ENCODE measurements at places on chromosomes 4 and X.
A peak's percentile ranks its signal among the peaks of the same experiment; 100 is the strongest.

GRCh38 chrX:55794405-55794804 lies 76.9 kb downstream of the RRAGB start:
- DNase-seq = no peak

DNA sequence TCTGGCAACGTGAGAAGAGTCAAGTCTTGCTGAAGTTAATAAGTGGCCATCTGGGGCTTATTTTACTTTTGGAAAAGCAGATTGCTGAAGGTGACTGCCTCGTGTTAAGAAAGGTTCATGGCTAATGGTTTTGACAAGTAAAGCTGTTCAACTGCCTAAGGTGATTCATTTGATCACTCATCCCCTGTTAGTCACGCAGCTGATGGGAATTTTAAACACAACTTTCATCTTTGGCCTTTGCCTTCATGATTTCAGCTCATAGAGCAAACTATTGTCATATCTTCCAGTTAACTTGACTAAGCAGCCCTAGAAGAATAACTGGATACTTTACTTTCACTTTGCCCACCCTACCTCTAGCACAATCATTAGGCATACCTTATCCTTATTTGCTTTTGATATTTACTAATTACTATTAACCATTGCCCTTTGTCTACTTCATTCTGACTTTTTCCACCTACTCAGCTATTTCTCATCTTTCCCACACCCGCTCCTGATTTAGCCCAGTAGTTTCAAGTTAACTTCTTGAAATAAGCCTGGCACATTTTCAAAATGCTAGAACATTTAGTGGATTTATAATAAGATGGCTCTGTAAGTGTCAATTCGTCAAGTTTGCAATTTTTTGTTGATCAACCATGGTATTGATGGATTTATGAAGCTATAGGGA lies 170.6 kb upstream of the S100G start:
- no peak for DNase-seq

- DNase-seq = no peak
These were observed 256.1 kb upstream of the NOCT start for GRCh38 chr4:138759554-138759902.

- no peak for DNase-seq
These were observed 194.3 kb downstream of the SOWAHB start for GRCh38 chr4:76703676-76704075.

DNA sequence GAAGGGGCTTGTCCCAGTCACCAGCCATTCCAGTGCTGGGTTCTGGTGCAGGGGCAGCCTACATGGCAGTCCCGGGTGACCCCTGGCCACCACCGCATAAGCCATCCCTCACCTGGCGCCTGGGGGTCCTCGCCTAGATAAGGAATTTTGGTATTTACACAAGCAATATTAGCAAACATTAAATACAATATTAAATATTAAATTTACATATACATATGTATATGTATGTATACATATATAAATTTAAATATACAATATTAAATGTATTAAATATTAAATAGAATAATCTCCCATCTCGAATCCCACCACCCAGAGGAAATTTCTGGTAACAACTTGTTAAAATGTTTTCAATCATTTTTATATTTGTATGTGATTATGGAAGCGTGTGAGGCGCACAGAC lies 104.6 kb upstream of the AFAP1 start:
- DNase-seq = no peak

- no peak for DNase-seq
These were observed 79.5 kb upstream of the MAGEB10 start for GRCh38 chrX:27728291-27728690.

DNA sequence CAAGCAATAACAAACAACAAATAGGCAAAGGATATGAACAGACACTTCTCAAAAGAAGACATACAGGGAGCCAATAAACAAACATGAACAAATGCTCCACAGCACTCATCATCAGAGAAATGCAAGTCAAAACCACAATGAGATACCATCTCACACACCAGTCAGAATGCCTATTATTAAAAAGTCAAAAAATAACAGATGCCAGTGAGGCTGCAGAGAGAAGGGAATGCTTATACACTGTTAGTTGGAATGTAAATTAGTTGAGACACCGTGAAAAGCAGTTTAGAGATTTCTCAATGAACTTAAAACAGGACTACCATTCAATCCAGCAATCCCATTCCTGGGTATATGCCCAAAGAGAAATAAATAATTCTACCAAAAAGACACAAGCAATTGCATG lies 129.8 kb upstream of the MAGEB2 start:
- no peak for DNase-seq

DNA sequence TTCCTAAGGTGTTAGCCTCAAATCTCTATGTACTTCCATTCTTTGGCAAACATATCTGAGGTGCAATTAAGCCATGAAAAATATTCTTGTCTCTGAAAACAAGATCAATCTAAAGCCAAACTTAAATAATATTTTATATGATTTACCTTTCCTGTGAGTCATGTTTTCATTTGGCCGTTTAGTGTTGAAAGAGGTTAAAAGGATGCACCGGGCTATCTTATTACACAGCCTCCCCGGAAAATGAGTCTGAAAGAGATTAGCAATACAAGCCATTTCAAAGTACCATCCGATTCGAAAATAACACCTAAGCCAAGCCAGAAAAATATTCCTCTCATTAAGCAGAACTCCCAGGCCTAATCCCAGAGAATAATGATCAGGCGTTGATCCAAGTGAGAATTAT lies 161.5 kb upstream of the EPHA5 start:
- DNase-seq = no peak

DNA sequence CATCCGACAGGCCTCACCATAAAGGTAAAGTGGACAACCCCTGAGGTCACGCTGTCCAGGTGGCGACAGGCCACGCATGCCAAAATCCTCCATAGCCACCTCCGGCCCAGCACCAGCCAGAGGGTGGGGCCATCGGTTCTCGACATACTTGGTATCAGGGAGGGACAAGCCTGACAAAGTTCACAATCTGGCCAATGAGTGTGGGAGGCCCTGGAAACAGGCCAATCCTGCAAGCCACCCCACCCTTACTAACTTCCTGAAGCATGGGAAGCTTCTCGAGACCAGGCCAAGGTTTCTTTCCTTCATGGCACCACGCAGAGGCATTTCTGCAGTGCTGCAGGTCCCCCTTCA lies 73.8 kb downstream of the MTMR1 start:
- DNase-seq = no peak

DNA sequence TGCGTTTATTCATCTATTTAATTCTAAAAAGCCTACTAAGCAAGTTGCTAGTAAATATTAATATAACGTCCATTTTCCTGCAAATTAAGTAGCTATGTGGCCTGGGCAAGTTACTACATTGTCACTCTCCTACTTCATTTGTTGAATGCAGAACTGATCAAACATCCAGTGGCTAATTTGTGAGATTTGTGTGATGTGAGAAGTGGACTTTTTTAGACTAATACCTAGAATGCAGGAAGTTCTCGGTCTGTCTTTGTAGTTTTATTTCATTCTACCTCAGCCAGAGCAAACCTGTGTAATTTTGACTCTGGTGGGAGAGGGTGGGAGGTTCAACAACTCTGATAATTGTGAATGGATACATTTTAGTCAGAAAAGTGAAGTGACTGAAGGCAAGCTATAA lies 840 bp downstream of the GUF1 start:
- DNase-seq = no peak

DNA sequence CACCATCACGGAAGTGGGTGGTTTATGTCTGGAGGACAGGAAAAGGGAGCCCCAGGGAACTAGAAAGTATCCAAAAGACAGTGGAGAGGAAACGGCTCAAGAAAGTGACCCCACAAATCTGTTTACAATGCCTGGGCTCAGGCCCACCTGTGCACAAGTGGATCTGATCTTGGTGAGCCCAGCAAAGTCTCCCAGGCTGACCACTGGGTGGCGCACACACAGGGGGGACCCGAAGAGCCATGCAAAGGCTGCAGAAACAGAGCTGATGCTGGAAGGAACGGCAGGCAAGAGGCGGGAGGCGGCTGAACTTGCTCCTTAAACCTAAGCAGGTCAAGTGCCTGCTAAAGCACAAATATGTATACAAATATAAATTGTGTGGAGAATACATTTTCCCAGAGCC lies 9.6 kb downstream of the HAUS7 start:
- DNase-seq = peak; percentile 47

GRCh38 chr4:56790691-56791091 lies 30.8 kb downstream of the SPINK2 start:
- no peak for DNase-seq

GRCh38 chr4:186823989-186824388 lies 100.3 kb upstream of the FAT1 start:
- no peak for DNase-seq

DNA sequence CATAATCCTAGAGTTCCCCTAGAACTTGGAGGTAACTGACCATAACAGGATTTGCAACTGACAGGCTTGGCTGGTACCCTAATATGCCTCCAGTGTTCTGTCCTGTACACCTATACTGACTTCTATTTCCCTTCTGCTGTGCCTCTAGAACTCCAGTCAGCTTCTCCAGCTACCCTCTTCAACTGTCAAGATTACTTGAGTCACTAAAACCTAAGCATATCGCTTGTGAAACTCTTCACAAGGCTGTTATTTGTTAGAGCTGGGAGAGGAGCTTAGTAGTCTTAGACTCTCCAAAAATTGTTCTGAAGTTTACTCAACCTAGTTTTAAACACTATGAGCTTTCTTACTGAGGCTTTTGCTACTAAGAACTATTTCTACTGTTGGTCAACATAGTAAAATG lies 52.0 kb downstream of the CCNG2 start:
- no peak for DNase-seq

GRCh38 chr4:6338175-6338950 lies 68.7 kb downstream of the WFS1 start:
- DNase-seq = no peak

- no peak for DNase-seq
These were observed 76.4 kb upstream of the SHISA3 start for GRCh38 chr4:42320822-42321388.

GRCh38 chr4:158934996-158935669 lies 166.3 kb downstream of the FNIP2 start:
- DNase-seq = no peak
